ENCODE measurements at places on chromosomes 6 and 20.

- no peak overlapping the region for H3K4me3 ChIP-seq
- no peak overlapping the region for H3K27ac ChIP-seq
- H3K27me3 ChIP-seq = no peaks in the 10 kb centered on the region
- DNase-seq = peak; percentile 49
- H3K36me3 ChIP-seq = no peaks in the 10 kb centered on the region
- H3K4me1 ChIP-seq = peaks cover 17% of the 10 kb centered on the region
Observed at GRCh38 chr6:18501663-18502013, 114.5 kb downstream of the RNF144B start.

DNA sequence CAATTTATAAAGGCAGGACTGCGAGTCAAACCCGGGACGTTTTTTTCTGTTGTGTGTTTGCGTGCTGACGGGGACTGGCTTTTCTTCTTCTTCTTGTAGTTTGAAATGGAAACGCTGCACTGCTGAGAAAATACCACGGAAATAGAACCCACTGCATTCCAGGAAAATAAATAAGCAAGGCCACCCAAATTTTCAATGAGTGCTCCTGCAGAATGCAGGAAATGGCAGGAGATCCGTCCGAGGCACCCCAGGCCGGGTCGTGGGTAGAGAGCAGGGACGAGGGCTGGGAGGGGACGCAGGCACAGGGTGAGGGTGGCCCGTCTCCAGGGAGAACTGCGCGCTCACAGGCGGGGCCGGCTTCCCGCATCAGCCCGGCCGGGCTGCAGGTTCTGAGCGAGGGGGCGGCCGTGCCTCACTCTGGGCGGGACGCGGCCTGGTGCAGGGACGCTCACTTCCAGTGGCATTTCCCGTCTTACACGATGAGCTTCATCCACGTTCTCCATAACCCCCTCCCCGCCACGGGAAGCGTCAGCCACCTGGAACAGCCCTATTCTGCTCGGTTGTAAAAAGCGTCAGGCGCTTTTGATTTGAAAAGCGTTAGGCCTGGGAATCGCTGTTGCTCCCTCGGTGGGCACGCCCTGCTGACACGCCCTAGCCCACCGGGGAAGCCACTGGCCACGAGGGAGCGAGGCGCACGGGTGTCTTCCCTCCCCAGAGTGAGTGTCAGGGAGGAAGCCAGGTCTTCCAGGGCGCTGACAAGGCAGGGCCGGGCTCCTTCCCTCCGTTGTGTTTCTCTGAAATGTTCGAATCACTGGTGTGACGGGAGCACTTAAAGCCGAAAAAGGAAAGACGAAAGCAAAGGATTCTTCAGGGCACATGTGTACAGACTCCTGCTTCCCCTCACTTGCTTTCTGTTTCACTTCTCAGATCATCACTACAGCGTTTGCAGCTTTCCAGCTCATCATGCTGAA is 17.9 kb upstream of the EXOC2 start:
- no peaks in the 10 kb centered on the region for H3K4me1 ChIP-seq
- DNase-seq = peak; percentile 44
- peak overlapping the region; percentile 41 for H3K4me3 ChIP-seq
- peaks cover 31% of the 10 kb centered on the region for H3K27me3 ChIP-seq
- no peaks in the 10 kb centered on the region for H3K36me3 ChIP-seq

GRCh38 chr20:58893355-58894120 is 41.0 kb downstream of the GNAS start:
- peak overlapping the region; percentile 96 for H3K27ac ChIP-seq
- peaks cover 50% of the 10 kb centered on the region for H3K4me1 ChIP-seq
- H3K36me3 ChIP-seq = peaks cover 14% of the 10 kb centered on the region
- H3K4me3 ChIP-seq = peak overlapping the region; percentile 83

- H3K4me3 ChIP-seq = no peak overlapping the region
- H3K27me3 ChIP-seq = no peaks in the 10 kb centered on the region
- no peak for DNase-seq
- no peak overlapping the region for H3K27ac ChIP-seq
- H3K4me1 ChIP-seq = no peaks in the 10 kb centered on the region
- H3K36me3 ChIP-seq = no peaks in the 10 kb centered on the region
Observed at GRCh38 chr6:149905371-149905910, 7.5 kb upstream of the RAET1E start.

DNA sequence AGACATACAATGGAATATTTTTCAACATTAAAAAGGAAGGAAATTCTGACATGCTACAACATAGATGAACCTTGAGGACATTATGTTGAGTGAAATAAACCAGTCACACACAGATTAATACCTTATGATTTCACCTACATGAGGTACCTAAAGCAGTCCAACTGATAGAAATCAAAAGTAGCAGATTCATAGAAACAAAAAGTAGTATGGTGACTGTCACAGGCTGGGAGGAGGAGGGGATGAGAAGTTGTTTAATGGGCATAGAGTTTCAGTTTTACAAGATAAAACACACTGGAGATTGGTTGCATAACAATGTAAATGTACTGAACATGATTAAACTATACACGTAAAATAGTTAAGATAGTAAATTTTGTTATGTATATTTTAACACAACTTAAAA is 48.5 kb upstream of the OLIG3 start:
- DNase-seq = no peak
- no peak overlapping the region for H3K4me3 ChIP-seq
- H3K27me3 ChIP-seq = peaks cover 3% of the 10 kb centered on the region
- H3K4me1 ChIP-seq = no peaks in the 10 kb centered on the region
- H3K36me3 ChIP-seq = no peaks in the 10 kb centered on the region
- H3K27ac ChIP-seq = no peak overlapping the region

DNA sequence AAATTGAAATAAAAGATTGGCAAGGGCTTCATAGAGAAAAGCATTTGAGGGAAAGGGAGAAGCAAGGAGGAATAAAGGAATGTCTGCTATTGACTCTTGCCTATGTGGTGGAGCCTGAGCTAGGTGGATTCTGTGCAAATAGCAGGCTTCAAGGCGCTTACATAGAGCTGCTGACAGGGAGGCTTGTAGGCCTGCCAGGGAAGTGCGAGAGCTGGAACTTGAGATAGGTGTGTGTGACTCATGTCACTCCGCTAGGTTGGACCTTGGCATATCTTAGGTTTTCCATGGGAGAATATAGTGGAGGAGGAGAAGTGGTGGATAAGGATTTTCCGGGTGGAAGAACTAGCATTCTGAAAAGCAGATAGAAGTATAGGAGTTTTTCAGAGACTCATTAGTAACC is 14.0 kb downstream of the SNRNP48 start:
- H3K36me3 ChIP-seq = peaks cover 98% of the 10 kb centered on the region
- H3K27ac ChIP-seq = no peak overlapping the region
- H3K27me3 ChIP-seq = no peaks in the 10 kb centered on the region

- H3K4me3 ChIP-seq = no peak overlapping the region
- no peak overlapping the region for H3K27ac ChIP-seq
- peaks cover 5% of the 10 kb centered on the region for H3K36me3 ChIP-seq
- peaks cover 5% of the 10 kb centered on the region for H3K4me1 ChIP-seq
Observed at GRCh38 chr20:13485576-13485975, 153.2 kb downstream of the TASP1 start.

GRCh38 chr6:116016846-116017545 is 43.7 kb downstream of the FRK start:
- H3K27me3 ChIP-seq = no peaks in the 10 kb centered on the region
- no peak overlapping the region for H3K4me3 ChIP-seq
- peak overlapping the region; percentile 18 for H3K27ac ChIP-seq
- H3K36me3 ChIP-seq = no peaks in the 10 kb centered on the region
- peaks cover 42% of the 10 kb centered on the region for H3K4me1 ChIP-seq

- no peak for DNase-seq
- H3K36me3 ChIP-seq = no peaks in the 10 kb centered on the region
- H3K27ac ChIP-seq = no peak overlapping the region
- H3K27me3 ChIP-seq = no peaks in the 10 kb centered on the region
- H3K4me1 ChIP-seq = no peaks in the 10 kb centered on the region
Observed at GRCh38 chr20:41649489-41649888, 31.3 kb upstream of the CHD6 start.

GRCh38 chr20:62080249-62080990 is 14.7 kb upstream of the TAF4 start:
- no peaks in the 10 kb centered on the region for H3K36me3 ChIP-seq
- no peak overlapping the region for H3K4me3 ChIP-seq
- no peaks in the 10 kb centered on the region for H3K27me3 ChIP-seq
- no peak overlapping the region for H3K27ac ChIP-seq
- no peak for DNase-seq

GRCh38 chr6:1287103-1287591 is 24.8 kb upstream of the FOXQ1 start:
- no peak for DNase-seq
- no peaks in the 10 kb centered on the region for H3K27me3 ChIP-seq
- no peak overlapping the region for H3K4me3 ChIP-seq

DNA sequence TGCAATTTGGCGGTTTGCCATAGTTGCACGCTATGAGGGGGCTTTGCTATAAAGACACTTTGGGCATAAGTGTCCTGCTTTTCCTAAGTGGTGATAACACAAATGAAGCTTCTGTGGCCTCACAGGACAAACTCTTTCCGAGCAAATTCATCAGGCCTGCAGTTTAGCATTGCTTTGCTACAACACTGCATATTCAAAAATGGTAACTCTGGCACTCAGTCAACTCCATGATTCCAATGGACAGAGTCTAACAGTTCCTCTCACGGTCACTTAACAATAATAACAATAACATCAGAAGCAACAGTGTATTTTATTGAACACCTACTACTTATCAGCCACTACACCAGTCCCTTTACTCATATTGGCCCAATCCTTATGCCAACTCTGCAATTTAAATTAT is 222.5 kb downstream of the FRK start:
- no peak overlapping the region for H3K27ac ChIP-seq
- H3K36me3 ChIP-seq = no peaks in the 10 kb centered on the region
- no peaks in the 10 kb centered on the region for H3K27me3 ChIP-seq
- DNase-seq = no peak
- H3K4me3 ChIP-seq = no peak overlapping the region
- no peaks in the 10 kb centered on the region for H3K4me1 ChIP-seq

DNA sequence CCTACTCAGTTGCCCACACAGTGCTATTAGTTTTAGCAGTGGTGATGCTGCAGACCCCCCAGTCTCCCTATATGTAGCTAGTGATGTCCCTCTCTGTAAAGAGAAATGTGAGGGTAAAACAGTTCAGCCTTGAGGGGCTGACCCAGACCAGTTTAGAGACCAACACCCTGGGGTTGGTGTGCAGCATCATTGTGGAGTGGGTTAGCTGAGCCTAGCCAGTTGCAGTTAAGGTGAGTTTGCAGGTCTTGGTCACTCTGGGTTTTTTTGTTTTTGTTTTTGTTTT is 401 bp upstream of the B3GALT4 start:
- DNase-seq = no peak
- H3K36me3 ChIP-seq = peaks cover 59% of the 10 kb centered on the region
- H3K27me3 ChIP-seq = no peaks in the 10 kb centered on the region
- H3K4me1 ChIP-seq = peaks cover 40% of the 10 kb centered on the region
- H3K4me3 ChIP-seq = peak overlapping the region; percentile 56
- H3K27ac ChIP-seq = peak overlapping the region; percentile 83

- no peaks in the 10 kb centered on the region for H3K36me3 ChIP-seq
- no peaks in the 10 kb centered on the region for H3K4me1 ChIP-seq
- no peak overlapping the region for H3K27ac ChIP-seq
- H3K27me3 ChIP-seq = no peaks in the 10 kb centered on the region
- DNase-seq = no peak
- no peak overlapping the region for H3K4me3 ChIP-seq
Observed at GRCh38 chr6:2514965-2515543, 235.7 kb downstream of the MYLK4 start.

DNA sequence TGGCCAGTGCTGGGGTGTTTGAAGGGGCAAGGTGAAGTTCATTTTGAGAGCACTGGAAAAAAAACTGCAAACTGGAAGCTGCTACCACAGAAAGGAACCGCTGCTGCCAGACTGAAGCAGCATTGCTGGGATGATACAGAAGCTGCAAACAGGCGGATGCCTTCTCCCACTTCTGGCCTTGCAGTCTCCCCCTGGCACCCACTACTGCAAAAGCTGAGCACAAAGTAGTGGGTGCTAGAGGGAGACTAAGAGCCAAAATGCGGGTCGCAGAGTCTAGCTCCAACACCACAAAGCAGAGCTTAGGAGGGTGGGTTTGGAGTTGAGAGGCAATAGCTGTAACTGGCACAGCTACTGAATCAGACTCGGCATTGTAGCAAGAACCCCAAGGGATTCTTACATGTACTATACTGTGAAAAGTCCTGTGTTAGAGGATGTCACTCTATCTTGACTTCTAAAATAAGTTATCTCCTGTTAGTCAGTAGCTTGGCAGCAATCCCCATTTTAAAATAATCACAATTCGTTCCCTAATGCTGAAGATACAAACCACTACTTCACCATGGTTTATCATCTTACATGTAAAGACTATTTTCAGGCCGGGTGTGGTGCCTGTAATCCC is 44.0 kb upstream of the COL21A1 start:
- peaks cover 24% of the 10 kb centered on the region for H3K4me1 ChIP-seq
- H3K36me3 ChIP-seq = no peaks in the 10 kb centered on the region
- H3K4me3 ChIP-seq = no peak overlapping the region
- H3K27ac ChIP-seq = no peak overlapping the region

DNA sequence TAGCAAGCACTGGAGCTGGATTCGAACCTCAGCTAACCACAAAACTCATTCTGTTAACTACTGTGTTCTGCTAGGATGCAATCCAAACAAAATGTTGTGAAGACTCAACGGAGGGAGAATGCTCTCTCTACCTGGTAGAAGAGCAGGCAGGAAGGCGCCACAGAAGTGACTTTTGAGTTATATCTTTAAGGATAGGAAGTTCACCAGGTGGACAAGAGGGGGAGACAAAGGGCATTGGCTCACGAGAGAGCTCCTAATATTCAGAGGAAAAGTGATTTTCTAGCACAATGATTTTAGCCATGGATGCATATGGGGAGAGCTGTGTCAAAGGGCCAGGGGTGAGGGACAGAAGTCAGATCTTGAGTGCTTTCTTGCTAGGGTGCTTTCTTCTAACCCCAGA is 108.4 kb upstream of the MAFB start:
- H3K27ac ChIP-seq = no peak overlapping the region
- no peak overlapping the region for H3K4me3 ChIP-seq
- no peaks in the 10 kb centered on the region for H3K4me1 ChIP-seq

GRCh38 chr20:19741924-19742323 is 16.1 kb upstream of the RIN2 start:
- no peak overlapping the region for H3K4me3 ChIP-seq
- peaks cover 30% of the 10 kb centered on the region for H3K4me1 ChIP-seq
- no peaks in the 10 kb centered on the region for H3K27me3 ChIP-seq
- H3K27ac ChIP-seq = no peak overlapping the region

DNA sequence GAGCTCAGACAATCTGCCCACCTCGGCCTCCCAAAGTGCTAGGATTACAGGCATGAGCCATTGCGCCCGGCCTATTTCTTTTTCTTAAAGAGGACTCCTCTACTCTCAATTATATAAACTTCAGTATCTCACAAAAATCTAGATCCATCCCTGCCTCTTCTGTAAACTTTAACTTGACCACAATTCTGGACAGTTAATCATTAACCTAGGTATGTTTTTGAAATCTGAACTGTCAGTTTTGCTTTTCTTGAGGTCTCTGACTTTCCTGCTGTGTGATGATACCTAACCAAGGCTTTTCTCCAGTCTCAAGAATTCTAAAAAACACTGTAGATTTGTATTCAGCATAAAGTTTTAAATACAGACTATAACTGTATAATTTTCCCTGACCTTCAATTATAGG is 388.2 kb upstream of the SYNCRIP start:
- no peaks in the 10 kb centered on the region for H3K36me3 ChIP-seq
- no peak for DNase-seq
- no peaks in the 10 kb centered on the region for H3K4me1 ChIP-seq
- H3K4me3 ChIP-seq = no peak overlapping the region
- H3K27me3 ChIP-seq = no peaks in the 10 kb centered on the region

- H3K4me3 ChIP-seq = no peak overlapping the region
- no peak for DNase-seq
- H3K36me3 ChIP-seq = no peaks in the 10 kb centered on the region
- H3K27ac ChIP-seq = no peak overlapping the region
- no peaks in the 10 kb centered on the region for H3K27me3 ChIP-seq
Observed at GRCh38 chr6:151063842-151064647, 175.7 kb upstream of the AKAP12 start.
